Central memory CD4-positive, alpha-beta T cell (primary cell): ENCODE measurements at places on chromosomes 2 and 18.

DNA sequence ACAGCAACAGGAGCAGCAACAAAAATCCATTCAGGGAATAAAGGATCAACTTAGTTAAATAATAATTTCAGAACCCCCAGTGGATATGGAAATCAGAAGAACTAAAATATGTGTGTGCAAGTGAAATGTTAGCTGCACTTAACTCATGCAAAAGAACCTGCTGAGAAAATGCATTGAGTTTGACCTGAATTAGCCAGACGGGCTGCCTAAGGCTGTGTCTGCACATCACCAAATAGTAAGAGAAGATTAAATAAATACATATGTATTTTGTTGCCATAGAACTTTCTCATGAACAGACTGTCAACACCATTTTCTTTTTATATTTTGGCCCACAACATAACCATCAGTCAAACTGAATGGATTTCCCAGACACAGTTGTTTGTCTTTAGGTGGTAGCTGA, 262.0 kb upstream of the PIK3C3 start:
- no peak for DNase-seq

DNA sequence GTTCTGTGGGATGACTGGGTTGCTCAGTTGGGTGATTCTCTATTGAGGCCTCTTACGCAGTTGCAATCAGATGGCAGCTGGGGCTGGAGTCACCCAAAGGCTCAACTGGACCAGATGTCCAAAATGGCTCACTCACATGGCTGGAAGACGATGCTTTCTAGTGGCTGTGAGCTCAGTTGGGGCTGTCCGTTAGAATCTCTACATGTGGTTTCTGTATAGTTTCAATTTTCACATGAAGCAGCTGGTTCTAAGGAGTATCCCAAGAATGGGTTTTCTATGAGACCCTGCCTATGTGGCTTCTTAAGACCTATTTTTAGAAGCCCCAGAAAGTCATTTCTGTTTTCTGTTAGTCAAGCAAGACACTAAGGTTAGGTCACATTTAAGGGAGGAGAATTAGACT, 4.4 kb downstream of the XRCC5 start:
- DNase-seq = no peak

DNA sequence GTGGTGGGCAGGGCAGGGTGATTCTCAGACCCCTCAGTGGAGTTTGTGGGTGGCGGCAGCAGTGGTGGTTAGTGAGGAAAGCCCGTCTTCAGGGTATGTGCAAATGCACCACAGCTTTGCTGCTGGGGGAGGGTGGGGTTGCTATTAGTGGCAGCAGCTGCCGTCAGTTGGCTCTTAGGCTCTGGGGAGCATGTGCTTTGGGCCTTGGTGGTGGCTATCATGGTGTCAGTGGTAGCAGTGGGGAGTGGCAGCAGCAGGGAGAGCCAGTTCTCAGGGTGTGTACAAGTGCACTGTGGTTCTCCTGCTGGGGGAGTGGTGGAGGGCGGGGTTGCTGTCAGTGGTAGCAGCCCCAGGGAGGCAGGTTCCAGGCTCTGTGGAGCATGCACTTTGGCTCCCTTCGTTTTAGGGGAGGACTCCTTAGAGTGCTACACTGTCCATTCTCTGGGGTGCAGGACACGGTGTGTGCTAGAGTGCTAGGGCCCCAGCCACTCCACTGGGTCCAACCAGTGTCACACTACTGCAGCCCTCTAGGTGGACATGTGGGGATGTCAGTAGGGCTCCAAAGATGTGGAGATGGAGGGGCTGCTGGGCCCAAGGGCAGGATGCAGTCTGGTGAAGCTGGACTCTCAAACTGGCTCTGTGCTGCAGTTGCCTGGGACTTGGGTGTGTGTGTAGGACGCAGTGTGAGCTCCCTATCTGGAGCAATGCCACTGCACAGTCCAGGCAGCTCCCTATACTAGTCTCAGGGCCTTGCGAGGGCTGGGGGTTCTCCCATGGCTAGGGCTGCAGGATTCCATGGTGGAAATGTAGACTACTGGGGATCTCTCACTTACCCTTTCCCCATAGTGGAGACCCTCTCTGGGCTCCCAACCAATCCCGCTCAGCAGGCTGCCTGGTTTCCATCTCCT, 45.3 kb downstream of the ADCYAP1 start:
- no peak for DNase-seq

DNA sequence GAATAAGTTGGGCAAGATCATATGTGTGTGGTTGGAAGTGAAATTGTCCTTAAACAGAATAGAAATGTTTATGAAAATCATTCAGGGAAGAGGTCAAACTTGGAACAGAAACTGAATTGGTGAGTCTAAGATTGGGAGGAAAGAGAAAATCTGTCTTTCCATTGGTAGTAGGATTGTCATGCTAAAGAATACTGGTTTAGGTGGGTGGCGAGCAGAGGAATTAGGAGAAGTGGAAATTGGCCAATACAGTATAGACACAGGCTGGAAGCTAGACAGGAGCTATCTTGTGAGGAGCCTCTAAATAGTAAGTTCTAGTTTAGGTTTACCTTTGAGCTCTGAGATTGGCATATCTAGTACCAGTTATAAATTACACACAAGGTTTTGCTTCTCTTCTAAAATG, 80.9 kb upstream of the KYNU start:
- no peak for DNase-seq

DNA sequence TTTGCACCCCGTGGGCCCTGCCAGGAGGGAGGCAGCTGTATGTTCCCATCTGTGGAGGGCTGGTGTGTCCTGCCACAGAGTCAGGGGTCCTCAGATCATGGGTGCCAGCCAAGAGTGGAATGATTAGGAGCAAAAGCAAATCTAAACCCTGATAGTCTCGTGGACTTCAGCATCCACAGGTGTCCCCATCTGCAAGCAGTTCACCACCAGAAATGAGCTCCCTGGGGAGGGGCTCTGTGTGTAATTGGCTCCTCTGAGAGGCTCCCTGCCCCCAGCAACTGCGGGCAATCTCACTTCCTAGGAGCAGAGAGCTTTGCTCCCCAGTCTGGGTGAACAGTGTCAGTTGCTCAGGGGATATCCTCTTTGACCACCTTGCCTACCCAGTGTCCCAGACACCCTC, 78.1 kb downstream of the HNRNPLL start:
- DNase-seq = no peak

GRCh38 chr2:96773922-96774321, 13.2 kb downstream of the CNNM4 start:
- DNase-seq = peak; percentile 59

- DNase-seq = no peak
Observed at GRCh38 chr2:127020536-127020935, 86.4 kb downstream of the BIN1 start.

GRCh38 chr2:226891780-226892590, 56.1 kb downstream of the RHBDD1 start:
- no peak for DNase-seq

GRCh38 chr2:196499686-196500085, 139.8 kb upstream of the CCDC150 start:
- no peak for DNase-seq

GRCh38 chr2:202636213-202636513, 1.4 kb downstream of the FAM117B start:
- no peak for DNase-seq

GRCh38 chr2:128644718-128645256, 326.1 kb upstream of the HS6ST1 start:
- no peak for DNase-seq

DNA sequence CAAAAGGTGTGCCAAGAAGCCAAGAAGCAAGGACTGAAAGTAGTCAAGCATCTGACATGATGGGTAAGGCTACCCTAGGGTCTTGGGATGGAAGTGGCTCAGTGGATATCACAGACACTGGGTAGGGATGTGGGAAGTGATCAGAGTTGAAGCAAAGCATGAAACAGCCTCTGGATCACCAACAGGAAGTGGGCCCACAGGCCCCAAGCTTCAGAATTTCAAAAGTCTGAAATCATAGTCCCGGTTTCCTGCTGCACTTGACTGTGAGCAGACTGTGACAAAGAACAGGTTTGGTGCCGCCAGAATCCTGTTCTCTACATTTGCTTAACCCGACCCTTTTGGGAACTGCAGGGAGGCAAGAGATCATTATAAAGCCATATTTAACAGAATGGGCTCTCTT, 57.4 kb downstream of the SP100 start:
- DNase-seq = peak; percentile 9

DNA sequence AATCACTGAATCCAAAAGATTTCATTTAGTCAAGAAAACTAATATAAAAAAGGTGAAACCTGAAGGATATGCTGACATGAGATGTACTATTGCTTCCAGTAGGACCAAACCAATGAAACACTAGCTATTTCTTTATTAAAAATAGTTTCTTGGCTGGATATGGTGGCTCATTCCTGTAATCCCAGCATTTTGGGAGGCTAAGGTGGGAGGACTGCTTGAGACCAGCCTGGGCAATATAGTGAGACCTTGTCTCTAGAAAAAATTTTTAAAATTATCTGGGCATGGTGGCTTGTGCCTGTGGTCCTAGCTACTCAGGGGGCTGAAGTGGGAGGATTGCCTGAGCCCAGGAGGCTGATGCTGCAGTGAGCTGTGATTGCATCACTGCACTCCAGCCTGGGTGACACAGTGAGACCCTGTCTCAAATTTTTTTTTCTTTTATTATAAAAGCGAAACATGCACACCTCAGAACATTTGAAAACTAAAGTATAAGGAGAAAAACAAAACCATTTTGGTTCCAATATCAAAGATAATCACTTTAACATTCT, 266.2 kb downstream of the TGIF1 start:
- DNase-seq = no peak

DNA sequence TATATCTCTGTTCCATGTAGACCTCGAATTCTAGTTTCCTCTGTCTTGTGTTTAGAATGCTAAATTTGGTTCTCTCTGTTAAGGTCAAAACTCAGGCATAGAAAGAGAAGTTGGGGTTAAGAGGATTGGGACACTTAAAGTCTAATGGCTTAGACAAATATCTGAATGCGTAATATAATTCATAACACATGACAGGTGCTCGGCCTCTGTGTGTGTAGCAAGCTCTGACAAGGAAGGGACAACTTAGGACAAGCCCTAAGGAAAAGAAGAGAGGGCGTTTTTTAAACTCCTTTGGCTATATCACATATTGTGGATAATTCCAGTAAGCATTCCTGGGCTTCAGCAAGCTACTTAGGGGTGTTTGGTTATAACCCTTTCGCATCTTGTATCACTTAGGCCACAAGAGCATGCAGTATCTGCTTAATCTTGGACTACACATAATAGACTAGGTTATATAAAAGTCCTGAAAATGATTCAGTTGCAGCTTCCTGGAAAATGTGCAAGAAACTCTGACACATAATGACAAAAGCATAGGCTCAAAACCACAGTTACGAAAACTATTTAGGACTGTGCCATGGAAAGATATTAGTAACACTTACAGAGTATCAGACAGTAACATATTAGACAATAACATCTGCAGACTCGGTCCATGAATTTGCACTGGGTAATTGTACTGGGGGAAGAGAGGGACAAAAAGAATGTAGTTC, 16.1 kb upstream of the CREB1 start:
- DNase-seq = no peak

DNA sequence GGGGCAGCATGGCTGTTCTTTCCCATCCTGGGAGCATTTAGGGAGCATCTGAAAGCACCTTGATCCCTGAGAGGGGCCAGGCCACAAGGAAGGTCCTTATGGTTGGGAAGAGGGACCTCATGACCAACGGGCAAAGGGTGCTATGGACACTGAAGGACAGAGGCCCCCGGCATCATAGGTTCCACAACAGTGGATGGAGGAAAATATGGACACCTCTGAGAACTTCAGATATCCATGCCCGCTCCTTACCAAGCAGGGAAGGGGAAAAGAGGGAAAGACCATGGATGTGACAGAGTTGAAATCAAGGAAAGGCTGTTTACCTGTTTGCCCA, 94.1 kb upstream of the MGAT4A start:
- no peak for DNase-seq

GRCh38 chr18:7369006-7369405, 138.1 kb downstream of the LRRC30 start:
- no peak for DNase-seq

DNA sequence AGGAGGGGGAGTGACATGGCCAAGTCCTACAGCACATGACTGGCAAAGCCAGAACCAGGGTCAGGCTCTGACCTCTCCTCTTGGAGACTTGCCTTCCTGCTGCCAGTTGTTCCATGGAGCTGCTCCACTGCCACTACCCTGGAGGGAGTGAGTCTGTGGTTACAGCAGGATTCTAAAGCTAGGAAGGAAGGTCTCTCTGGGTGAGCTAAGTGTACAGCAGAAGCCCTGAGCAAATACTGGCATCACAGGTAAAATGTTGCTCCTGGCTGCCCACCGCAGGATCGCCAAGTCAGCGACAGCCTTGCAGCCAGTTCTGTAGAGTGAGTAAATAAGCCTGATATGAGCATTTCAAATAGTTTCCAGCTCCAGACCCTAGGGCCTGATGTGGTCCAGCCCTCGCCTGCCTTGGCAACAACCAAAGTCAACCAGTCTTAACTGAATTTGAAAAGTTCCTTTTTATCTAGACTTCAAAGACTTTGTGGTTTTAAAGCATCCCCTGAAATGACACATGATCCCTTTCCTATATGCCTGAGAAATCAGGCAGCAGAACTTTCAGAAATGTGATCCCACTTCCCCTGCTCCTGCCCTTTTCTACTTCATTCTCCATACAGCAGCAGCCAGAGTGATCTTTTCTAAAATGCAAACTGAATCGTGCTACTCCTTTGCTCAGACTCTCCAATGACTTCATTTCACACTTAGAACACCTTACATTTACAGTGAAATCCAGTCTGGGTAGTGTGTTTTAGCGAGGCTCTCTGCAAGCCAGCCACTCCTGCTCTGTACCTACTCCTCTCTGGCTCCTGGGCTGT, 114.3 kb downstream of the MGAT5 start:
- no peak for DNase-seq

DNA sequence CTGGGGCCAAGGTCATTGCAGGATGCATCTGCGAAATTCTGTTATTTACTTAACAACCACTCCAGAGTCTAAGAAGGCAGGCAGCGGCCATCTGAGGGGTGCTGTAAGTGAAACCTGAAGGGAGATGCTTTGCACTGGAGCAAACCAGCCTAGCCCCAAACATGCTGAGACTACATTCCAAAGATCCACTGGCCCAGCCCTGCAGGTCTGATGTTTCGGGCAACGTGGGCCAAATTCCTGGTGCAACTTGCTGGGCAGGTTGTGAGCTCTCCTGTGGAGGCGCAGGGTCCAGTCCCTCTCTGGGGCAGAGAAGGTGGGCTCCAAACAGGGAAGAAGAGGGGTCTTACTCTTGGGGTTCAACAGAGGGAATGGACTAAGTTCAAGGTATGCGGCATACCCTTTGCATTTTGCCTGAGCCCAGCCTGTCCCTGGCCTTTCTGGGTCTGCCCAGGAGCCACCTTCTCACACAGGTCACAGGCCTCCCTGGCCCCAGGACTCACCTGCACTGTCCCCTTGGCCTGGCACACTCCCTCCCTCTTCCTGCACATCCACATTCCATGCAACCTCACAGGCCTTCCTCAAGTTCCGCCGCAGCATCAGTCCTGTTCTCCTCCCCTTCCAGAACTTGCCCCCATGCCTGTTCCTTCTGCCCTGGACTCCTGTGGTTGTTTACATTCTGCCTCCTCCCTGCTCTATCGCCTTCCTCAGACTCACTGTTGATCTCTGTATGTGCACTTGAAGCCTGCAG, 5.1 kb upstream of the MAL start:
- no peak for DNase-seq

GRCh38 chr2:3243804-3244203, 133.8 kb downstream of the EIPR1 start:
- DNase-seq = no peak
